ENCODE measurements at places on chromosomes 1 and 21. TPM values are rescaled to one million over a fixed set of nuclear protein-coding genes. Genes with fewer than 3 reads are reported as not detected.
A peak's percentile ranks its signal among the peaks of the same experiment; 100 is the strongest.

Gene HTR6
- total RNA-seq, result not detected

Gene BTBD8
- 7.8 TPM for total RNA-seq

Gene LAD1
- total RNA-seq, result 0.17 TPM

- H3K4me1 ChIP-seq, result peaks cover 12% of the 10 kb centered on the region
- H3K27ac ChIP-seq, result no peak overlapping the region
- H3K36me3 ChIP-seq, result no peaks in the 10 kb centered on the region
- no peak for DNase-seq
- H3K27me3 ChIP-seq, result no peaks in the 10 kb centered on the region
- no peak overlapping the region for H3K4me3 ChIP-seq
Observed at GRCh38 chr1:100445565-100445964, 92.4 kb upstream of the GPR88 start.

- H3K4me3 ChIP-seq, result no peak overlapping the region
- no peaks in the 10 kb centered on the region for H3K4me1 ChIP-seq
- DNase-seq, result no peak
- H3K27ac ChIP-seq, result no peak overlapping the region
Observed at GRCh38 chr1:67614511-67614934, 70.5 kb upstream of the GADD45A start.

GRCh38 chr1:159005676-159006075, 4.0 kb upstream of the IFI16 start:
- peaks cover 19% of the 10 kb centered on the region for H3K4me1 ChIP-seq
- no peaks in the 10 kb centered on the region for H3K36me3 ChIP-seq
- peak overlapping the region; percentile 37 for H3K27ac ChIP-seq
